ENCODE measurements at places on chromosomes 5 and 9.

DNA sequence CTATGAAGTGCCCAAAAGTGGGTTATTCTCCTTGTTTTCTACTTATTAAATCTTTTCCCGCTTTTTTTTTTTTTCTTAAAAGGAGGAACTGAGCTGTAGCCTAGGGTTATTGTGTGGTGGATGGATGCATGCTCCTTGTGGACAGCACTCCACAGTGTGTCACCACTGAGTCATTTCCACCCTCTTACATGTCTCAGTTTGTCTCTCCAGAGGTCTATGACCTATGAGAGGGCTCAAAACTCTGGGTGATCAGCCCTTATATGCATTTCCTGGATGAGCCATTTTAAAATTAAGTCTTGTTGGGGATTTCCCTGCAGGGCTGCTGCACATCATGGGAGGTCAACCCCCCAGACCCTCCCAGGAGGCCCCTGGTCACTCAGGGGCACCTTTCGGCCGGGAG, 102.2 kb upstream of the MOCS2 start:
- no peak for DNase-seq

DNA sequence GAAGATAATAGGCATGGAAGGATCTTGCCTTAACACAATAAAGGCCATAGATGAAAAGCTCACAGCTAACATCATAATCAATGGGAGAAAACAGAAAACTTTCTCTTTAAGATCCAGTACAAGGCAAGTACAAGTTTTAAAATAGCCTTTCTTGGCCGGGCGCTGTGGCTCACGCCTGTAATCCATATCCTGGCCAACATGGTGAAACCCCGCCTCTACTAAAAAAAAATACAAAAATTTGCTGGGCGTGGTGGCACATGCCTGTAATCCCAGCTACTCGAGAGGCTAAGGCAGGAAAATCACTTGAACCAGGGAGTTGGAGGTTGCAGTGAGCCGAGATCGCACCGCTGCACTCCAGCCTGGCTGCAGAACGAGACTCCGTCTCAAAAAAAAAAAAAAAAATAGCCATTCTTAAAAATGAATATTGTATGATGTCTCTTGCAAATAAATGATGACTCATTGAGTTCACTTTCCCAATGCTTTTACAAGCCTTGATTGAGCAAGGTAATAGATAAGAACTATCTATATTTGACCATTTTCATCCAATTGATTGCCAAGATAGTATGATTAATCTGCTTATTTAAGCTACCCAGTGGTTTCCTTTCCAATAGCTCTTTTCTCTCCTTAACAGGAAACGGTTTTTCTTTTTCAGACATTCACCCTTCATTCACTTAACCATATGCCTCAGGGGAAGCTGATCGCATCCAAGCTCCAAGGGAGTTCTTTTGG, 15.8 kb downstream of the CCDC152 start:
- no peak for DNase-seq

DNA sequence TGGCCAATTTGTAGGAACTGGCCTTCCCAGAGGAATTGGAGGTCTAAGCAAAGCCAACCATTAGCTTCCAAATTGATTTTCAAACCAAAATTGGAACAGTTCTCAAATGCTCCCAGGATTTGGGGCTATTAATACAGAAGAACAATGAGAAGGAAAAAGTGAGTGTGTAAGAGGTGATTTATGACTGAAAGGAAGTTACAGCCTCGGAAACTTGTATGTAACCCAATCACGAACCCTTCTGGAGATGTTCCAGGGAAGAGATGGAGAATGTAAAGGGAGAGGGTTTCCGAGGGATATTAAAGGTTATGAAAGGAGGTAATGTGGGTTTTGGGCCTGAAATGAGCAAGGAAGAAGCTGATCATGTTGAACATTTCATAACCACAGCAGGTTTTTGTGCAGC, 93.2 kb upstream of the CXCL14 start:
- no peak for DNase-seq

GRCh38 chr5:43215073-43215631, 23.1 kb downstream of the NIM1K start:
- DNase-seq, result no peak

DNA sequence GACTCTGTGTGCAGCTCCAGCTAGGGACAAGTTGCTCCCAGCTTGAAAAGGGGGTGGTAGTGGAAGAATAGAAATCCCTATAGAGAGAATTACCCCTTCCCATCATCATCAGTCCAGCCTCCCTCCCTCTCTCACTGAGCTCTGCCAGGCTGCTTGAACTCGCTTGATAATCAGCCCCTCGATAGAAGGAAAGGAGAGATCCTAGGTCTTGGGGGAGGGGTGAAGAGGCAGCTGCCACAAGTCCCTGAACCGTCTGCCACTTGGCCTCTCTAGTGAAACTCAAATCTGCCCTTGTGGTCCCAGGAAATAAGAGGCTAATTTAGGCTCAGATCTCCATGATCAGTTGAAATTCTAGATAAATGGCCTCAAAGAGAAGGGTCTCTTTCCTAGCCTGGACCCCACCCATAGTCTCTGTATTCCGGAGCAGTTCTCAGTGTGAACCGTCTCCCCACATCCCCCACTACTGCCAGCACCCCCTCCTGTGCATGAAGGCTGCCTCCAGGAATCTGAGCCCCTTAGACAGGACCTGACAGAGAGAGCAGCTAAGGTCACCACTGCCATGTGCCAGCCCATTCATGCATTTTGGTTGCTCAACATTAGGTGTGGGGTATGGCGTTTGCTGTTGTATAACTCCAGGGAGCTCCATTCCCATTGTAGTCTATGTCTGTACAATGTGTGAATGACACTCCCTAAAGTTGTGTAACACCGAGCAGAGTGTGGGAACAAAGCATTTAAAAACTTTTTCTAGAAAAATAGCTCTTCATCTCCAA, 5.5 kb downstream of the DNAJB5 start:
- no peak for DNase-seq

DNA sequence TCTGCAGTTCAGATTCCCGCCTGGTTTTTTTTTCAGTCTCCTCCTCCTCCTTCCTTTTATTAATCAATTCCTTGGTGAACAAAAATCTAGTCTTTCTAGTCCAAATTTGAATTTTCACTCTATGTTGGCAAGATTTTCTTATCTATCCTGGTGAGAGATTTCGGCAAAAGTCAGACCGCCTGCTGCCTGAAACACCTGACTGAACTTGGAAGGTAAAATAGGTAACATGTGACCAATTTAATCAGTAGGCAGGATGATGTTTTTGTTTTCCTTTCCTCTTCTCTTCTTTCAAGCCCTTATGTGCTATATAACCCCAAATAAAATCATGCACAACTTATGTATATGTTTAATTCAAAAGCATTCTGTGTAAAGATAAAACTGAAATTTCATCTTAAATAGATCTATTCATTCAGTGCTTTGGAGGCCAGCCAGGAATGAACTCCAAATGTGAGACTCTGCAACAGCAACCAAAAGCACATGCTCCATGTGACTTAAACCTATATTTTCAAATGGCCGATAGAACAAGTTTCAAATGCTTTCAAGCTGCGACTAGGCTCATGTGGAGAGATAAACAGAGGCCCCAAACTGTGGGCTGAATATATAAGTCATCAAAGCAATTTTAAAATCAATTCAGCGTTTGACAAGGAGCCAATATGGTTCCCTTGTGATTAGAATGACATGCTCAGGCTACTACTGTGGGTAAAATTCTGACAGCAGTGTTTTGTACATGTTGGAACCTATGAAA, 100.4 kb upstream of the SEMA6A start:
- no peak for DNase-seq

GRCh38 chr9:13053504-13053903, 226.0 kb downstream of the MPDZ start:
- no peak for DNase-seq

GRCh38 chr5:71714911-71715310, 4.2 kb upstream of the CARTPT start:
- DNase-seq, result no peak

DNA sequence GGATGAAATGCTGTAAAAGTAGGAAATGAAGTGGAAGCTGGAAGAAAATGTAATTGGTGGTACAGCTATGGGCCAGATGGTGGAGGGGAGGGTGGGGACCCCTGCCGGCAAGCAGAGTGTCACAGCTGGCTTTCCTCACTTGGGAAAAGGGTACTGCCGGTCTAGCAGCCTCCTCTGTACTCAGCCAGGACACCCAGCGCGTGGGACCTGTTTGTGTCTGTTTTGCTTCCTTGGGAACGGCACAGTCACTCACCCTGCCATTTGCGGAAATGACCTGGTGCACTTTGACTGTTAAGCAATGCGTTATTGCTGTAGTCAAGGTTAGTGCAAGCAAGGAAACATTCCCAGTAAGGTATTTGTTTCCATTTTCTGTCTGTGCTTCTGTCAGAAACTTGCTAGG, 10.1 kb downstream of the TMEM252 start:
- DNase-seq, result no peak

GRCh38 chr9:5840788-5841187, 7.9 kb upstream of the ERMP1 start:
- DNase-seq, result no peak

DNA sequence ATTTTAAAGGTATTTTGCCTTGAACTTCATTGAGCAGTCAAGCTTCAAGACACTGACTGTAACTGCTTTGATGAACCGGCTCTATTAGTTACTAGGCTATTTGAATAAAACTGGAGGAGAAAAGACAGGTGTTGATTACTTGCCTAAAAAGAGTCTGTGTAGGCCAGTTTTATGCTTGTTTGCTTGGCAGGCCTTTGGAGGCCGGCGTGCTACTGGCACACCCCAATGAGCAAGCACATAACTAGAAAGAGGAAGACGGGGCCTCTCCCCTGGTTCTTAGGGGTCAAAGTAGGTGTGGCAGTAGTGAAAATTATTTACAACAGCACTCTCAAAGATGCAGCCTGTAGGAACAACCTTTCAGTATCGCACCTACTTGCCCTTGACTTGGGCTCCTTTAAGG, 2.1 kb upstream of the ZFR start:
- DNase-seq, result no peak

Measured in stimulated activated CD4-positive, alpha-beta T cell treated with anti-CD3 and anti-CD28 coated beads, Interleukin-1b, Interleukin-23, amount 100 ng/mL, for 1 hour (primary cell).